ENCODE measurements at places on chromosomes 11 and 22.

DNA sequence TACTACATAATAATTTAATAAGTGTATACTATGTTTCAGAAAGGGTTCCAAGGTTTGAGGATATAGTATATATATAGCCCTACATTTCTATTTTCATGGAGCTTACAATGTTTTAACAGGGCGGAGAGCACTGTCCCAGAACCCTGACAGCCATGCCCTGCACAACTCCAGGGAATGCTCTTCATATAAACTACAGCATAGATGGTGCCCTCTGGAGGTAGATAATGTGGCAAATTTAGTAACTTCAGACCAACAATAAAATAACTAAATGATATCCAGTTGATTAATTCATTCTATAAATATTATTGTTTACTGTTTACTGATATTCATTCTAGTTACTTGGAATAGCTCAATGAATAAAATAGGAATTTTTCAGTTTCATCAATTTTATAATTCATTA is 693.7 kb upstream of the CCDC179 start:
- no peak for DNase-seq

DNA sequence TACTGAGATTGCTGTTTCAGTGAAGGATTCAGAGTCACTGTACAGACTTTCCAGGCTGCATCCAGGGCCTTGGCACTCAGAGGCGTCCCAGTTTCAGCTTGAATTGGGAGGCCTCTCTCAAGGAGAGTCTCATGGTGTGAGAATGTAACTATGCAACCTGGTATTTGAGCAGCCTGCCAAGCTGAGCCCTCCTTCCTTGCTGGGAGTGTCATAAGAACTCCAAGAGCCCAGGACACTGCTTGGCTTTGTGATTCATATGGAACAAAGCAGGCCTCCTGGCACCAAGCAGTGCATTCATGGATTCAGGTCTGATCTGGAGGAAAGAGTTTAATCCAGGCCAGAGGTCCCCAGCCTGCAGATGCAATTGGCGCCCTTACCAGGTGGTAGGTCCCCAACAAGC is 171.7 kb downstream of the DBX1 start:
- DNase-seq: no peak

GRCh38 chr22:42553475-42554361 is at the start of gene SERHL2:
TSS of gene SERHL2 (plus strand) at chr22:42553956. CDS start at chr22:42554021, 65 bp downstream.
- DNase-seq: peak; percentile 61

- DNase-seq: no peak
Measured at GRCh38 chr11:92830377-92831155, 138.9 kb upstream of the MTNR1B start.

- DNase-seq: no peak
Measured at GRCh38 chr11:82995754-82996398, 75.8 kb downstream of the RAB30 start.

DNA sequence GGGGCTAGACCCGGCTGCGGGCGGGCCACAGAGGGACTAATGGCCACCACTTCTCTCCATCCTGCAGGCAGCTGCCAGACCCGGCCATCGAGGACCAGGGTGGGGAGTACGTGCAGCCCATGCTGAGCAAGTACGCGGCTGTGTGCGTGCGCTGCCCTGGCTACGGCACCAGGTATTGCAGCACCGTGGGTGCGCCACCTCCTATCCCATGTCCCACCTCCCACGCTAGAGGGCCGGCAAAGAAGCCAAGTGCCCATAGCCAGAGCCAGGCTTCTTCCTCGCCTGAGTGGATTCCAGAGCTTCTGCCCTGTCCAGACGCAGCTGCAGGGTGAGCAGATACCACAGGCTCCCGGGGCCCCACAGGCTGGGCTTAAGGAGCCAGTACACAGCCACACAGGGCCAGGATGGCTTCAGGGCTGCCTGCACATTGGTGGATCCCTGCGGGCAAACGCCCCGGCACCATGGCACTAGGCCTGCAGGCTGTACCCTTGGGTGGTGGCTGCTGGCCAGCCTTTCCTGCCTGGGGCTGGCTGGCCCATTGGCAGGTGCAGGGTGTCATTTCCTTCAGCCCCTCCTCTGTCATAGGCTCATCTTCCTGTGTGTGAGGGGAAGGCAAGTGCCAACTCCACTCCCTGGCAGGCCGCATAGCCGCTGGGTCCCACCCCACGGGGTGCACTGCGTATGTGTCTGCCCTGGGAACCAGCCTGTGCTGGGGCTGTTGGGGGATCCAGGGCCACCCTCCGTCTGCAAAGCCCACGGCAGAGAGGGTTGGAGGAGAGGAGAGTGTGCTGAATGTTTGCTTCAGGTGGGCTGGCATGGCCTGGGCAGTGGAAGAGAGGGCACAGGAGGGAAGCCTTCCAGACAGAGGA is 16.5 kb upstream of the DGCR8 start:
- DNase-seq: no peak

- no peak for DNase-seq
Measured at GRCh38 chr11:128437136-128437535, 150.2 kb downstream of the ETS1 start.

GRCh38 chr22:32324505-32325415 is 32.9 kb upstream of the RFPL3 start:
- no peak for DNase-seq

- peak; percentile 14 for DNase-seq
Measured at GRCh38 chr11:130476200-130476921, 27.9 kb downstream of the ADAMTS15 start.

DNA sequence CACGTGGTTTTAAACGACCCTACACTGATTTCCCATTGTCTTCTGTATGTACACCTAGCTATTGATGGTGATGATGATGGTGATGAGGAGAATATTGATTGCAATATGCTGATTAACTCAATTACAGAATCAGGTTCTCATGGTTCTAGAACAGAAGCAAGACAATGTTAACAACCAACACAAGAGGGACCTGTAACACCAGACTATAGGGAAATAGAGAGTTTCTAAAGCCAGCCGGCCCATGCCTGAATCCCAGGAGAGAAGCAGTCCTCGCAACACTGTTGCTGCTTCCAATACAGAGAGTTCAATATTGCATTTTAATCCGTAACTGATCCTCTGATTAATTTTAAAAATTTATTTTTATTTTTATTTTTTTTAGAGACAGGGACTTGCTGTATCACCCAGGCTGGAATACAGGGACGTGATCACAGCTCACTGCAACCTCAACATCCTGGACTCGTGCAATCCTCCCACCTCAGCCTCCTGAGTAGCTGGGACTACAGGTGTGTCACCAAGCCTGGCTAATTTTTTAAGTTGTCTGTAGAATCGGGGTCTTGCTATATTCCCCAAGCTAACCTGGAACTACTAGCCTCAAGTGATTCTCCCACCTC is 22.2 kb upstream of the UBASH3B start:
- DNase-seq: no peak

- DNase-seq: no peak
Measured at GRCh38 chr22:46262449-46263215, 511 bp downstream of the PKDREJ start.

- no peak for DNase-seq
Measured at GRCh38 chr11:108223348-108224149, 682 bp downstream of the ATM start.

DNA sequence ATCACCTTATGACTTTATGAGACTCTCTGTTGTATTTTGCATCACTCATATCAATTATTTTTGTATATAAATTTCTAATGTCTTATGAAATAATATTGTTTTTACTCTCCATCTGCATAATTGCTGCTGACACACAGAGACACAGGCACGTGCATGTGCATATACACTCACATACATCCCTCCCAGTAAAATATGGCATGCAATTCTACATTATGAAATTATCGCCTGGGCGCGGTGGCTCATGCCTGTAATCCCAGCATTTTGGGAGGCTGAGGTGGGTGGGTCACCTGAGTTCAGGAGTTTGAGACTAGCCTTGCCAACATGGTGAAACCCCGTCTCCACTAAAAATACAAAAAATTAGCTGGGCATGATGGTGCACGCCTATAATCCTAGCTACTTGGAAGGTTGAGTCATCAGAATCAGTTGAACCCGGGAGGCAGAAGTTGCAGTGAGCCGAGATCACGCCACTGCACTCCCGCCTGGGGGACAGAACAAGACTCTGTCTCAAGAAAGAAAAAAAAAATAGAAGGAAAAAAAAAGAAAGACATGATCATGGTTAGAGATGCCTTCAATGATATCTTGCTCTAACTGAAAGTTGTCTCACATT is 96.7 kb upstream of the LUZP2 start:
- no peak for DNase-seq

DNA sequence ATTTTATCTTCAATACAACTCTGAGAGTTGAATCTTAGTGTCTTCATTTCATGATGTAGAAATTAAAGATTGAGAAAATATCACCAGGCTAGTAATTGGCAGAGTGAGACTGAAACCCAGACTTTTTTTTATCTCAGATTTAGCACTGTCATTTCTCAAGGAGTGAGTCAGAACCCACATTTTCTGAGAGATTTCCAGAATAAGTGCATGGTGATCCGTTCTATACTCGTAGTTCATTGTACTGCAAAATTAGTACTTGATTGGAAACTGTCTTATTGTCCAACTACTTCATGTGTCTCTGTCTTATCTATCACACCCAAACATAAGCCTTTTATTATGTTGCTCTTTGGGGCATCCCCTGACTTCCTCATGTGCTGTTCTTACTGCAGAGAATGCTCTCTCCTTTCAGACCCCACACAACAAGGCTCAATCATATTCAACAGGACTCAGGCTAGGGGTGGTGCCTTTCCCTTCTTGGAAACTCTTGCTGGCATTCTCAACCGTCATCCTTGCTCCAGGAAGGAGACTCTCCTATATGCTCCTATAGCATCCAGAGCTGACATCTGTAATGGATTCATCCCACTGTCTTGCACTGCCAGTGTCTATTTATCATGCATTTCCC is 76.7 kb upstream of the BLID start:
- no peak for DNase-seq

DNA sequence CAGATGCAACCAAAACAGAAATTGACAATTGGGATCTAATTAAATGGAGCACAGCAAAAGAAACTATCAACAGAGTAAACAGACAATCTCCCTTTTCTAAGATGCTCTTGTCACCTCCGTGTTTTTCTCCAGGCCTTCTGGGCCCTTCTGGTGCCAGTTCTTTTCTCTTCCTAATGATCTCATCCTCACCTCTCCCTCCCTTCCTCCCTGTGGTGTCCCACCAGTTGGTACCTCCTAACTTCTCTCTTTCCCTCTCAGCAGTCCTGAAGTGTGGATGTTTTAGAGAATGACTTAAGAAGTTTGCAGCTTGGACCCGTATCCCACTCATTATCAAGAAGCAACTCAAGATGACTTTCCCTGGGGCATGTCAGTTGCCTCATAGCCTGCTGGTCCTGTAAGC is 6.4 kb downstream of the APOBEC3H start:
- DNase-seq: no peak

DNA sequence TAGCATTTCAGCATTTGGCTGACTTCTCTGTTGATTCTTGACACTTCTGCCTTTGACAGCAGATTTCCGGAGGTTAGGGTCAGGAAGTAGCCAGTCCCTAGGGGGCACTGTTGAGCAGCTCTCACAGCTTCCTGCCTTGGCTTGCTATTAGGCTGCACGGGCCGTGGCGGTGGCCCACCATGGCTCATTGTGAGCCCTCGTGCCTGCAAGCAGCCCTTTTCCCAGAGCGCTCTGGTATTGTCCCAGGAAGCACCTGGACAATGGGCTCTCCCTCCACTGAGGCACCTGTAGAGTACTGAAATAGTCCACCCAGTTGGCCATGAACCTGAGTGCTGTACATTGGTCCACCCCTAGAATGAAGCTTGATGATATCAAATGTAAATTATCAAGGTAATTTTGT is 100.2 kb upstream of the GAL start:
- DNase-seq: no peak

DNA sequence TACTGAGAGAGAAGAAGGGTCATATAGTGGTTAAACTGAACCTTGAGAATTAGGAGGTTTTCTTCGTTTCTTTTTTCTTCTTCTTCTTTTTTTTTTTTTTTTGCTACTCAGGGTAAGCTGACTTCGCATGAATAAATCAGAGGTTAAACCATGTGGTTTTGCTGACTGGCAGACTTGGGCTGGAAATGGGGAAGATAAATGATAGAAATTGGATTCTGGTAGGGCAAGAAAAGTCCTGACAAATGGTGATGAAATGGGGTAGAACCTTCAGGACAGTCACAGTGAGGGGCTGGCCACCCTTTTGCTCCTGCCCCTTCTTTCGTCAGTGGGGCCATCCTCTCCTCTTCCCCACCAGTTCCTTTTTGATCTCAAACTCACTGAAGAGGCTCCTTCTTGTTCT is 1.6 kb upstream of the SWAP70 start:
- no peak for DNase-seq

- DNase-seq: no peak
Measured at GRCh38 chr22:19971276-19972124, 29.9 kb upstream of the TXNRD2 start.

GRCh38 chr11:71452199-71453036 is 585 bp upstream of the NADSYN1 start:
- no peak for DNase-seq

DNA sequence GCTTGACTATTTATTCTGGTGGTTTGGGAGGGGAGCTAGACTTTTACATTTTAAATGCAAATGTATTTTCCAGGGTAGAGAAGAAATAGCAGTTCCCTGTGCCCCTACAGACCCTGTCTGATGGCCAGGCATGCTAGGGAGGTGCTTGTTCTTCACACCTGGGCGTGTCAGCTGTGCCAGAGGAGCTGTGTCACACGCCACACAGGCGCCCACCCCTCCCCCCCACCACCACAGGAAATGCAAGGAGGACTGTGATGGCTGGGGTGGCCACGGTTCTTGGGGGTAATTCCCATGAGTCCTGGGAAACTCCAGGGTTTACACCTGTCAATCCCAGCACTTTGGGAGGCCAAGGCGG is 82.2 kb downstream of the FLI1 start:
- DNase-seq: no peak

DNA sequence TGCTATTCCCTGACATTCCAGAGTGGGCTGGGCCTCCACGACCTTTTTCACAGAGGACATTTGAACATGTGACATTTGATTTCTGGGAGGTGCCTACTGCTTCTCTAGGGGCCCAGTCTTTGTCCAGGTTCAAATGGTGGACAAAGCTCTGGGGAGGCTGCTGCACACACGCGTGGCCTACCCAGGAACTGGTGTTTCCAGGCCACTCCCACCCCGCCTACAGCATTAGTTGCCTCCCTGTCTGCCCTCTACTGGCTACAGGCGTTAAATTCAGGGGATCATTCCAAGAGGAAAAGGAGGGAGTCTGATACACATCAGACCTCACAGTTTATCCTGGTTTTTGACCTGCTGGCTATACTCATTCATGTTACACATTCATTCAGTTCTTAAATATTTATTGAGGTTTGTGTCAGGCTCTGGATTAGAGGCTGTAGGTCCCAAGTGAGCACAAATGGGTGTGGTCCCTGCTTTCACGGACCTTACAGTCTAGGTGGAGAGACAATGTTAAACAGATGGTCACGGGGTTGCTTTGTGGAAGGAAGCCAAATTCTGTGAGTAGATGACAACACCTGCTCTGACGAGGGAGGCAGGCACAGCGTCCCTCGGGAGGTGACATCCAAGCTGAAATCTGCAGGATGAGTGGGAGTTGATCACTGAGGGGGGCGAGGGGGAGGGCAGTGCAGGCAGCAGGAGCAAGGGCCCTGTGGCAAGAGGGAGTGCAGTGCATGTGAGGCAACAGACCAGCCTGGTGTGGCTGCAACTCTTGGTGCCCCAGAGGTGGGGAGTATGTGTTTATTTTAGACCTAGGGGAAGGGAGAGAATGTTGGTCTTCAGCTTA is 11.8 kb downstream of the TUB start:
- no peak for DNase-seq

- no peak for DNase-seq
Measured at GRCh38 chr22:47384977-47385376, 622.5 kb downstream of the TBC1D22A start.

- DNase-seq: no peak
Measured at GRCh38 chr11:27418356-27418755, 54.2 kb downstream of the LGR4 start.

Measured in caudate nucleus (tissue), 63 donors.